ENCODE measurements at places on chromosomes 2 and 18.

- peak; percentile 97 for ATAC-seq
Measured at GRCh38 chr2:201642579-201643215, 606 bp downstream of the TMEM237 start.

DNA sequence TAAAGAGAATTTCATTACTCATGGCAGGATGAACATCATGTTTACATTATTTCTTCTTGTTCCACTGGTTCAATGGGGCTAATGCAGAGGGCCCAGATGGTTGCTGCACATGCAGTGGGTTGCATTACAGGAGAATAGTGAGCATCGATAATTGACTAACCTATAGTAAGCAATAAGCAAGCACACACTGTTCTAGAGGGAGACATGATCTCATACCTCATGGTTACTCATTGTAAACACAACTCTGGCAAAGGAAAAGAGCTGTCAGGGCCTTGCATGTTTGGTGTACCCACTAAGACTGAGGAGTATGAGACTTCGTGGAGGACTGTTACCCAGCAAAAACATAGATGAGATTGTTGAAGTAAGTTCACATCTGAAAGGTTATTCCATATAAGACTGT, 885.6 kb upstream of the VRK2 start:
- ATAC-seq = no peak

GRCh38 chr2:135791418-135792190, 45.4 kb downstream of the LCT start:
- ATAC-seq = no peak

DNA sequence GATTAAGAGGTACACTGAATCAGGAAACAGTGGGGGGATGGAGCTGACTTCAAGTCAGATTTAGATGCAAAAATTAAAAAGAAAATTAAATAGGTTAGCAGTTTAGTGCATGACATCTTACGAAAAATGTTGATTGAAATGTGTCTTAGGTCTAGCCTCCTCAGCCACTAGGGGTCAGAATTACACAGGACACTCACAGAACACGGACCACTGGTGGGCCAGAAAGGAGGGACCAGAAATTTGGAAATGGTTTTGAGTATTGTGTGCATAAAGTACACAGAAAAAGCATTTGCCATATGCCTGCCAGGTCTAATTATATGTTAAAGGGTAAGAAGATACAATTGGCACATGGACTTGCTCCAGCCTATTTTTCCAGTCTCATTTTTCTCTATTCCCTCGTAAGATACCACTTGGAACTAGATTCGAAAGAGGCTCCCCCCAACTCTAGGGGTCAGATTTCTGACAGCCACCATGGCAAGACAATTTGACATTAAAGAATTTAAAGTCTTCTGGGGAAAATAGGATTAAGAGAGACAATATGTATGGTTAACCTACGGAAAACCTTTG, 550.2 kb upstream of the SETBP1 start:
- no peak for ATAC-seq

DNA sequence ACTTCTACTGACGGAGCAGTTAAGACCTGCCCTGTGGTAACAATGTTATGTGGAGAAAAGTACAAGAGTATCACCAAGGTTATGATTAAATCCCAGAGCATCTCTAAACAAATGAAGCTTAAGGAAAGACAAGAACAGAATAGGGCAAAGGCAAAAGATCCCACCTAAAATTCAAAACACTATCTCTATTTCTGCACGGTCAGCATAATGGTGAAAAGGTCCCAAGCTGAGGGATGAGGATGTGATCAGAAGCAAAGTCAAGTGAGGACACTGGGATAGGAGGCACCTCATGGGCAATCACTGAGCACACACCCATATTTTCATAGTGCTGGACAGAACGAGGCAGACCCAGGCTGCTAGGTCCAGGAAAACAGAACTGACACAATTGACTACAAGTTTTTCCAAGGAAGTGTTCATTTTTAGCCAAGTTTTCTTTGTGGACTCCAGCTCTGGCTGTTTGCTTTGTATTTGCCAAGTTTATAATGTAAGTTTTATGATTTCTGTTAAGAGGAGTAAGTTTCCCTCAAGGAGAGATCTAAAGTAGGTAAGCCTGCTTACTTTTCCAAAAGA, 77.8 kb downstream of the NCKAP5 start:
- no peak for ATAC-seq

DNA sequence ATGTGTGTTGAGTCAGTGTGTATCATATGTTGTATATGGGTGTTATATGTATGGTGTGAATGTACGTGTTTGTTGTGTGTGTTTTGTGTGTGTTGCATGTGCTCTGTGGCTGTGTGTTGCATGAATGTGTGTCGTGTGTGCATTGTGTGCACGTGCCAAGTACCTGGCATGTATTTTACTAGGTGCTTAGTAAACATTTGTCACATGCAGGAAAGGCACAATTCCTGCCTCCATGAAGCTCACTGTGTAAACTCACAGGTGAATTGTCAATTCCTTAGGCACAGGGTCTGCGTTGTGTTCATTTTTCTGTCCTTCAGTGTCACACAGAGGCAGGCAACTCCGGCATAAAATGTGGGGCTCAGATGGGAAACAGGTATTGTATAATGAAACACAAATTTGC, 22.3 kb upstream of the IL1R1 start:
- ATAC-seq = no peak

- ATAC-seq = peak; percentile 57
Measured at GRCh38 chr18:8982416-8983183, 119.9 kb upstream of the NDUFV2 start.

GRCh38 chr2:70994009-70994698, 519 bp downstream of the TEX261 start:
- peak; percentile 42 for ATAC-seq

DNA sequence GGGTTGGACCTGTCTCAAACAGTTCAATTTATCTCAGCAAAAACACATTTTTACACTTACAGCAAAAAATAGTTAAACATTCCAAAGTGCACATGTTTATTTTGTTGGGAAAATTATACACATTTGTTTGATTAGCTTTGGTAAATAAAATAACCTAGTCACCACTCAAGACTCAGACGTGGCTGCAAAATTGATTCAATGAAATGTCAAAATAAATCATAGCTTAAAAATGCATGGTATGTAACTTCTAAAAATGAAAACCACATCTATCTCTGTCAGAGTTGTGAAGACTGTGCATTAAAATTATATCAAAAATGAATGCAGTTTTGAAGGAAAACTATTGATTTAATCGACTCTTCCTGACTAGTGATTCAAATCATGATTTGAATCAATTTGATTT, 56.7 kb downstream of the GALNT14 start:
- ATAC-seq = no peak

- ATAC-seq = no peak
Measured at GRCh38 chr2:40851661-40852060, 399.8 kb upstream of the SLC8A1 start.

GRCh38 chr2:64491426-64491825, 32.7 kb upstream of the AFTPH start:
- no peak for ATAC-seq

- ATAC-seq = no peak
Measured at GRCh38 chr2:180101846-180102245, 94.7 kb upstream of the CWC22 start.

- ATAC-seq = no peak
Measured at GRCh38 chr18:36330435-36331052, 33.0 kb downstream of the FHOD3 start.

GRCh38 chr2:31176742-31177141, 38.5 kb upstream of the GALNT14 start:
- peak; percentile 12 for ATAC-seq

DNA sequence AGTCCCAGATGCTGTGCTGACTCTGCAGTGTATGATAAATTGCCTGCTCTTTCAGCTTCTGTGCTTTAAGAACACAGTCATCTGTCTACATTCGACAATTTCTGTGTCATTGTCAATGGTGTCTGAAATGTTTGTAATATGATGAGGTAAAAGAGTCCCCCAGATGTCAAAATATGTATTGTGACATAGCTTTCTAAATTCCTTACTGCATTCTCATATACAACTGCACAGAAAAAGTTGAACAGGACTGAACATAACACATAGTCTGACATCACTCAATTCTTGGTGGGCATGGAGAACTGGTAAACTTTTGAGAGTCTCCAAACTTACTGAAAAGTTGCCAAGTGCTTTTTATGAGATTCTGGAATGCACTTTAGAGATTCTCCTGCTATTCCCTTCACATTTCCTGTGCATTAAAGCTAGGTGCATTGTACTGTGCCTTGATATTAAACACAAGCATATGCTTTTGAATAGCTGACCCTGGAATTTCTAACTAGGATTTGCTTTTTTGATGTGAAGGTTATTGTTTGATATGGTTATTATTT, 48.1 kb upstream of the ARHGAP28 start:
- no peak for ATAC-seq

All from esophagus mucosa (tissue), 1 donor.